ENCODE measurements at places on chromosomes 3 and 15. TPM values are rescaled to one million over a fixed set of nuclear protein-coding genes. Genes with fewer than 3 reads are reported as not detected.

DNA sequence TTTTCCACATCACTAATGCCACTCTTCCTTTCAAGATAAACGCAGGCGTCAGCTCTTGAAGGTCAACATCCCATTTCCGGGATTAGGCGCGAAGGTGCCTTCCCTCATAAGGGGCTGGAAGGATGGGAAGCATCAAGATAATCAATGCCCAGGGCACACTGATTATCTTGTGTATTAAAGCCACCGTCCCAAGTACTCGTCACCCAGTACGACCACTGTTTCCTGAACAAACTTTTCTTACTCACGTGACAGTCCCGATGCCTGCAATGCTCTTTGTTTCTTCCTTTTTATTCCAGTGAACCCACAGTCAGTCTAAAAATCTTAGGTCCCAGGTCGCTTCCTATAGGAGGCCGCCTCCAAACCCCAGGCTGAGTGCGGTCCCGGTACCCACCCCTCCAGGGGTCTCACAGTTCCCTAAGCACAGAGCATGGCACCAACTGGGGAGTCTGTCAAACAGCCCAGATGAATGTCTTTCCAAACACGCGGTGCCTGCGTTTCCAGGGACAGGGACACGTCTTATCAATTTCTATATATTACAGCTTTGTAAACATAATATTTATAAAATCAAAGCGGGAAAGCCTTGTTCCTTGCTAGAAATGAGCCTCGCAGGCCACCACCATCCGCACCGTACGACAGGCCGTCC, 589 bp downstream of the ANAPC13 start:
- DNase-seq, result peak; percentile 95

DNA sequence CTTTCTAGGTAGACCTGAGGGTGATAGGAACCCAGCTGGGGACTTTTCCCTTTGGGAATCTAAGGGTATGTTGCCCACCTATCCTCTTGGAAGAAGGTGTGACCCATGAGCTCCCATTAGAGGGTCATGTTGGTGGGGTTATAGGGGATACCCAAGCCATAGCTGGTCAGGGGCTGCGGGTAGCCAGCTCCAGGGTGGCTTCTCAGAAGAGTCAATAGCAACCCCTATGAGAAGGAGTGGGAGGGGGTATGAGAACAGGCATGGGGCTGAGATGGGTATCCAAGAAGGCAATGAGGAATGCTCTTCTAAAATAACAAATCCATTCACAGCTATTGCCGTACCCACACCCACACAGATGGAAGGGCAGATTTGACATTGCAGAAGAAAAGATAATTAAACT, 217.8 kb downstream of the UACA start:
- DNase-seq, result no peak

GRCh38 chr3:197030379-197031314, 1.0 kb upstream of the MELTF start:
- no peak for DNase-seq

DNA sequence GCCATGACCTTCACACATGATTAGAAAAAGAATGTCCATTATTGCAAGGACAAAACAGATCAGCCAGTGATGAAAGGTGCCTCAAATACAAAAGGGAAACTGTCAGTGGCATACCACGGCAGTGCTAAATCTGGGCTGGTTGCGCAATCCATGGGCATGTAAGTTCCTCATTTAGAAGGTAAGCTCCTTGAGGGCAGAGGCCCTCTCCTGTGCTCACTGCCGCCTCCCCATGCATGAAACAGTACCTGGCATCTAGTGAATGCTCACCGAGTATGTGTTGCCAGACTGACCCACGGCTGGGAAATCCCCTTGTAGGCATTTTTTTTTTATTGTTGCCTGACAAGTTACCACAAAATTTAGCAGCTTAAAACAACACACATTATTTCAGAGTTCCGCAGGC, 312.1 kb upstream of the CHRM5 start:
- DNase-seq, result no peak

DNA sequence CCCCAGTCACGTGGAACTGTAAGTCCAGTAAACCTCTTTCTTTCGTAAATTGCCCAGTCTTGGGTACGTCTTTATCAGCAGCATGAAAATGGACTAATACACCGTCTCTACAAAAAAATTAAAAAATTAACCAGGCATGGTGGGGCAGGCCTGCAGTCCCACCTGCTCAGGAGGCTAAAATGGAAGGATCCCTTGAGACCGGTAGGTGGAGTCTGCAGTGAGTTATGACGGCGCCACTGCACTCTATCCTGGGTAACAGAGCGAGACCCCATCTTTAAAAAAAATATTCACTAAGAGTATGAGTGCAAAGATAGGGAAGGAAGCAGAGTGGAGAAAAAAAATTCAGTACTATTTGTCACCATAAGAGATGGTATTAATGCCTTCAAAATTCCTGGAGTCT, 25.6 kb downstream of the SEC11A start:
- DNase-seq, result no peak

GRCh38 chr3:5093731-5094130, 28.4 kb upstream of the ARL8B start:
- DNase-seq, result no peak

- peak; percentile 67 for DNase-seq
These were observed 275.6 kb downstream of the ZNF621 start for GRCh38 chr3:40800343-40800742.

GRCh38 chr3:61182662-61183061, 68.6 kb downstream of the FHIT start:
- no peak for DNase-seq

DNA sequence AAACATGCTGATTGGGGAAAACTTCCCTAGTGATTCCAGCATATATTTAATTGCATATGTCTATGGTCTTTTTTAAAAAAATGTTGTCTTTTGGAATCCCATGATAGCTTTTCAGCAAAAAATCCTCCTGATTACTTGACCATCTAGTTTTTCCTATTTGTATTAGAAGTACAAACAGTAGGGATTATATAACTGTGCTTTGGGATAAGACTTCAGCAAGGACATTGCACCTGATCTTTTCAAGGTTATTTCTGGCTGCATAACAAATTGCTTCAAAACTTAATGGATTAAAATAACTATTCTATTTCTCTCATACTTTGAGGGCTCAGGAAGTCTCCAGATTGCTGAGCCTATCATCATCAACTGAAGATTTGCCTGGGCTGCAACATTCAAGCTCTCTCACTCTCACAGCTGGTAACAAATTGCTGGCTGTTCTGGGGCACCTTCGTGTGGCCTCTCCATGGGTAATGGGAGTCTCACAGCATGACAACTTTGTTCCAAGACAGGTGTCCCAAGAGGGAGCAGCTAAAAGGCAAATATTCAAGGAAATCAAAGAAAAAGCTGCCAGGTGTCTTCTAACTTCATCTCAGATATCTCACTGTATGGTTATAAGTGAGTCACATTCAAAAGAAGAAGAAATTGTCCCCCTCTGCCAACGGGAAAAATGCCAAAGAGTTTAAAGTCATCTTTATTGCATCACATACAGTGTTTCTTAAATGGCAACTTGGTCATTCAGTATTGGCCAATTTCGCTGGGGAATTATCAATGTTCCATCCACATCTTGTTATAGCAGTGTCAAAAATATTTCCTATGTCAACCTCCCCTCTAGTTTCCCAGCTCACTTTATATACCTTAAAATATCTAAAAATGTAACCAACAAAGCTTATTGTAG, 644.5 kb upstream of the GRM7 start:
- no peak for DNase-seq

Gene GPR62
- total RNA-seq, result not detected

DNA sequence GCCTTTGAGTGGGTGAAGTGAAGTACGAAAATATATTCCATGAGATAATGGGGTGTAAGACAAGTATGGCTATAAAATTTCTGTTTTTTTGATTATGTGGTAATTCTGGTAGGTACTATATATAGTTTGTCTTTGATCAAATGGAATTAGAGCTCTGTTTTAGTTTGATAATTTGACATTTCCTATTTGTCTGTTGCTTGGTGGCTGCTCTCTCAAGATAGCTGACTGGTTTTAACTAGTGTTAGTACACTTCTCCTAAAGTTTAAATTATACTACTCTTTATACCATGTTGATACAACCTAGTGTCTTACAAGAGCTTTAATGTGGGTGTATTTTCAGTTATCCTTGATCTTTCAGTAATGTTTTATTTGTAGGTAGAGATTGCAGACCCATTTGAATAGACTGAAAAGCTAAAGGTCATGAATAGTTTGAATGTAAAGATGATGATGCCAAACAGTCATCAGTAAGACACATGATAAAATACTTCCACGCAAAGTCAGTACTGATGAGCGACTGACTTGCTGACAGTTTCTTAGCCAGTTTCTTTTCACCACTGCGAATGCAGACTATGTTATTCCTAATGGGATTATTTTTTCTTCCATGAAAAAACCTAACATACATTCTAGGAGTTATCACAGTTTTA, 15.2 kb downstream of the SACM1L start:
- DNase-seq, result no peak

Gene IMP3
- 155 TPM for total RNA-seq

Gene XPC
- total RNA-seq, result 15.6 TPM

DNA sequence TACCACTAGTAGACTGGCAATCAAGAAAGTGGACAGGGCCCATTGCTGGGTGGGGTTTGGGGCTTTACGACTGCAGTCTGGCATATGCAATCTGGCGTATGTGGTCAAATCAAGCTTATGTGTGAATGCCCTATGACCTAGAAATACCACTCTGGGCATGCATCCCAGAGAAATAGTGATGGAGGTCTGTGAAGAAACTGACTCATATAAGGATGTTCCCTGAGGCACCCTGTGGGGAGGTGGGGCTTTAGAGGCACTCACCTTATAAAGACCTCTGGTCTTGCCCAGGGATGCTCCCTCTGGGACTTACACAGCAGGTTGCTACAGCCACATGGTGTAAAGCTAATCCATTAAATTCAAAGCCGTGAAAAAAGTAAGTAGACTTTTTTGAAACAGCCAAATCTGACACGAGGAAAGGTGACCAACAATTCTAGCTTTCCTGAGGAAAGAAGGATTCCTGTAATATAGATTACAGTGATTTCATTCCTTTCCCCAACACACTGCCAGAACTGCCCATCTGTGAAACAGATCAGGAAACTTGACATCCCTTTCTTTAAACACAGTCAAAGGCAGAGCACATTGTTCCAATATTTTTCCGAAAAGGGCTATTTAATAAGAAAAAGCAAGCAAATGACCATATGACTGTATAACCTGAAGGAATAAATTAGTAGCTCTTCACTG, 13.6 kb downstream of the RARRES1 start:
- DNase-seq, result no peak

DNA sequence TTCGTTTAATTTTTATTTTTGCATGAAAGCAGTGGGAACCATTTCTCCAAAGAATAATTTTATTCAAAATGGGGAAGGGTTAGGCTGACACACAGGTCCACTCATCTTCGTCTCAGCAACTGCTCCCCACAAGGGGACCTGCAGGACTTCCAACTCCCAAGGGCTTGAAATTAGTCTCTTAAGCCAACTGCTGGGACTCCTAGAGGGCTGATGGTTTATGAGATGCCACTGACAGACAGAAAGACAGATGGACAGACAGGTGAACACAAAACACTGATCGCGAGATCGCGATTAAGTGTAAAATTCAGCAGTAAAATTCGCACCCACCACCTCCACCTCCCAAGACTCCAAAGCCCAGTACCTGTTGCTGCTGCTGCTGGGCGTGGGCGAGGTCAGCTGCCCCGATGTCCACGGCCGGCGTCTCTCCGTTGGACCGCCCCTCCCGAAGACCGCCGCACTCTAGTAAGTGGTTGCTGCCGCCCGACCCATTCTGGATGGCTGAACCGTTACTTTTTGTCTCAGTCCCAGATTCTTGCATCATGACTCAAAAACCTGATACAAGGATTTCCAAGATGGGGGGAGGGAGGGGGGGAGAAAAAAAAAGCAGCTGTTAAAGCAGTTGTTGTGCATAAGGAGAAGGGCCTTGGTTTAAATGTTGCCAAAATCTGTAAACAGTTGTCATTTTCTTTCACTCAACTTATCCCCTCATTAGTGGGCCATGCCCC, 385.5 kb downstream of the FOXP1 start:
- no peak for DNase-seq

Gene LMAN1L
- 5.1 TPM for total RNA-seq

- no peak for DNase-seq
These were observed 27.4 kb downstream of the MIX23 start for GRCh38 chr3:122355612-122356011.

Gene GPR27
- total RNA-seq, result 2.8 TPM

- DNase-seq, result no peak
These were observed 229.4 kb downstream of the SI start for GRCh38 chr3:164848923-164849322.

DNA sequence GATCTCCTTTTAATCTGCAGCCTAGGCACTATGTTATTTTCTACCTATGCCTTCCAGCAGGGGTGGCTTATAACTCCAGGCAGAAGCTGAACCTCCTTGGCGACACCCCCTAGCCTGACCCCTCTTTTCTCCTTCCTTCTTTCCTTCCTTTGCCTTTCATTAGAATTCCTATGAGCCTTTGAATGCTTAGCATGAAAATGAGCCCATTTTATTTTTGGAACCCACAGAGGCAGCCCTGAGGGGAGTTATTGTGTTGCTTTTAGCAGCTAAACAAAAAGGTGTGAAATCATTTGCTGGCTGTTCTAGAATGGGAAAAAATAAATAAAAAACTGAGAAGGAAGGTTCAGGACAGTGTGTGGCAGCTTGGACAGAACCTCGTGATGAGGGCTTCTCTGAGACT, 164.6 kb upstream of the ICE2 start:
- DNase-seq, result no peak

Gene ANKRD63
- total RNA-seq, result not detected

Gene DET1
- 16.6 TPM for total RNA-seq

DNA sequence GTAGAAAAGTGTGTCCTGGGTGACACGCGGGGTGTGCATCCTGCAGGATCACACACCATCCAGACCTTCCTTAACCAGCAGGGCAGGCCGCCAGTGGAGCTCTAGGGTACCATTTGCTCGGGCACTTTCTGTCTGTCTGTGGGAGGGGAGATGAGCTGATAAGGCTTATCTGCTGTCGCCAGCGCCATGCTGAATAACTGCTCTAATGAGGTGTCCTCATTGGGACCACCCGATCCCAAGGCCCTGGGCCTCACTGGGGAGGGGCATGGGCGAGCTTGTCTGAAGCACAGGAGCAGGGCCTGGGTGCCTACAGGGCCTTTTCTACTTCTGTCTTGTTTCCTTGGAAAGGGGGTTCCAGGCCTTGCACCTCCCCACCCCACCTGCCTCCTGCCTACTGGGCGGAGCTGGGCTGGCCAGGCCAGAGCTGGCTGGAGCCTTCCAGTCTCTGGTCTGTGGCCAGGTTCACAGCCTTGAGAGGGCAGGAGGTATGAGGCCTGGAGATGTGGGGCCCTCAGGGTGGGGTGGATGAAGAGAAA, 2.5 kb upstream of the GATA2 start:
- DNase-seq, result no peak

Gene TFRC
- total RNA-seq, result 162 TPM

Gene NR2F2
- total RNA-seq, result 40.3 TPM

GRCh38 chr3:131849616-131850015, 185.2 kb downstream of the CPNE4 start:
- no peak for DNase-seq

Gene DNAH12
- total RNA-seq, result 0.29 TPM

Measured in adrenal gland (tissue), 19 donors.